ENCODE measurements at places on chromosomes 1 and 21.

GRCh38 chr1:64950284-64950809 lies 16.0 kb downstream of the JAK1 start:
- DNase-seq: no peak

DNA sequence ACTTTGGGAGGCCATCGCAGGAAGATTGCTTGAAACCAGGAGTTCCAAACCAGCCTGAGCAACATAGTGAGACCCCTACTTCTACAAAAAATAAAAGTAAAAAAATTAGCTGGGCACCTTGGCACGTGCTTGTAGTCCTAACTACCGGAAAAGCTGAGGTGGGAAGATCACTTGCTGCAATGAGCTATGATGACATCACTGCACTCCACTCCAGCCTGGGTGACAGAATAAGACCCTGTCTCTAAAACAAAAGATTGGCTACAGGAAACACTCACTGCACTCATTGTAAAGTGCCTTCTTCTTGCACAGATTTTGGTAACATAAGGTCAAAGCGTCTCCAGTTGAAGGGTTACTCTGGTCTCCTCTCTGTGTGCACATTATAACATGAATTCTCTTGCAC lies 305.7 kb downstream of the TM2D1 start:
- DNase-seq: no peak

- no peak for DNase-seq
These were observed 31.8 kb upstream of the CDC14A start for GRCh38 chr1:100320311-100321099.

GRCh38 chr1:68459796-68460195 lies 10.0 kb upstream of the RPE65 start:
- DNase-seq: no peak

DNA sequence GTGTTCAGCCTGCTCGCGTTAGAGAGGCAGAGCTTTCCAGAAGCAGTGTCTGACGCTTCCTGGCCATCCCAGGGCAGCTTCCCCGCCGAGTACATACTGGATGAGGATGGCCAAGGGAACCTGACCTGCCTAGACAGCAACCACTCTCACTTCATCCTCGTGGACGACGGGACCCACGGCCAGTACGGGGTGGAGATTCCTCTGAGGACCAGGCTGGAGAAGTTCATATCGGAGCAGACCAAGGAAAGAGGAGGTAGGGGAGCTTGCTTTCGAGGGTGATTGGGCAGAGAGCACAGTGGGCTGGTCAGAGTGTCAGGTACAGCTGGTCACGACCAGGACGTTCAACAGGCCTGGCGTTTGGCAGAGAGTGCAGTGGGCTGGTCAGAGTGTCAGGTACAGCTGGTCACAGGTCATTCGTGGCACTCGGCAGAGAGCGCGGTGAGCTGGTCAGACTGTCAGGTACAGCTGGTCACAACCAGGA lies 22.4 kb downstream of the TRPM2 start:
- DNase-seq: no peak

DNA sequence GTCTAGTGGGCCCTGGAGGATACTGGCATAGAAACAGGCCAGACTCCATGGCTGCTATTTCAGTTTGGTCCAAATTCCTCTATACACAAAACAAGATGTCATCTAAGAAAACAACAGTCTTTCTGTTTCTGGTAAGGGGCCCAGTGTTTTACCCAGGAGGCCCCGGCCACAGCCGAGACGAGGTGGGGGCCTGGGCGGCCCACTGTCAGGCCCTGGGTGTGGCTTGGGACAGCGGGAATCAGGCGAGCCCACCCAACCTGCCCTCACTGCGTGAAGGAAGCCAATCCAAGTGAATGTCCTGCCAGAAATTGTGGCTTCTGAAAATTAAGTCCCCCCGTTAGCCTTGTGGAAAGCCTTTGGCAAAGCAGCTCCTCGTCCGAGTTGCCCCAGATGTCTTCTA lies 31.2 kb upstream of the GPR153 start:
- no peak for DNase-seq

- DNase-seq: peak; percentile 23
These were observed 3.1 kb downstream of the SMIM1 start for GRCh38 chr1:3775490-3776230.

- no peak for DNase-seq
These were observed 46.1 kb upstream of the RBM34 start for GRCh38 chr1:235207209-235207565.

DNA sequence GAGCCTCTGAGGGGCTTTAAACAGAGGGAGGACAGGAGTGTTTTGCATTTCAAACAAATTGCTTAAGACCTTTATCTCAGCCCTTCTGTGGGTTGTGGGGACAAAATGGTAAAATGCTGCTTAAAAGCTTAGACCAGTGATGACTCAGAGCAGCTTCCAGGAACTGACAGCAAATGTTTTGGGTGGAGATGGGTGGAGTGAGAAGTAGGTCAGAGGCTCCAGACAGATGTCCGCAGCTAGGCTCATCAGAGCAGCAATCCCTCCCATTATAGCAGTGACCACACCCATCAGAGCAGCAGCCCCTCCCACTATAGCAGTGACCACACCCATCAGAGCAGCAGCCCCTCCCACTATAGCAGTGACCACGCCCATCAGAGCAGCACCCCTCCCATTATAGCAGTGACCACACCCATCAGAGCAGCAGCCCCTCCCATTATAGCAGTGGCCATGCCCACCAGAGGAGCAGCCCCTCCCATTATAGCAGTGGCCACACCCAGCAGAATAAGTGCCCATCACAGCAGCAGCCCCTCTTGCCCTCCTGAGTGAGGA lies 532.2 kb downstream of the MATN1 start:
- peak; percentile 46 for DNase-seq

DNA sequence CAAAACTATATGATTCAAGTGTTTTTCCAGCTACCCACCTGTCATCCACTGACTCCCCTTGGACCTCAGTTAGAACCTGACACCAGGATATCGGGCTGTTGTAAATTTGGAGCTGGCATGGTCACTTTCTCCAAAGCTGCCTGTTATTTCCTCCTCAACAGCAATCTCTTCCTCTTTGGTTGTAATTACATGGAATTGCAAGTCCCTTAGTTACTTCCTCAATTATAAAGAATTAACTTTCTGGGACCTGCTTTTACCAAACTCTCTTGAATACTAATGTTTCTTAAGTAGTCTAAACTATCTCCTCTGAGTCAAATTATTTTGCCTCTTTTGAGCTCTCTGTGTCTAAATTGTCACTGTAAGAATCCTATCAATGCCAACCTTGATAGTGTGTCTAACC lies 150.3 kb upstream of the SGIP1 start:
- DNase-seq: no peak

DNA sequence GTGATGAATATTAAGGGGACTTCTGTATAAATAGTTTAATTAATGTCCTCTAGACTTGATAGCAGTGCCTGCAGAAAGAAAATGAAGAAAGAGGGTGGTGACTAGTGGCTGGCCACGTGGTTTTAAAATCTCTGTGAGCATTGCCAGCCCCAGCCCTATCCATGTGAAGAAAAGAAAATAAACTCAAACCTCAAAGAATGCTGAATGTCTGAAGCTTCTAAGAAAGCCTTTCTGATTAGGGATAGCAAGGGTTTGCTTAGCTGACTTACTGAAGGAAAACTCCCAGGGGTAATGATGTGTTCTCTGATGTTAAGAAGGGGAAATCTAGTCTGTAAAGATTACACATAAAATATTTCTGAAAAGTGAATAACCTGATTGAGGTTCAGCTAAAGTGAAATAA lies 31.8 kb downstream of the ADGRL2 start:
- peak; percentile 87 for DNase-seq

DNA sequence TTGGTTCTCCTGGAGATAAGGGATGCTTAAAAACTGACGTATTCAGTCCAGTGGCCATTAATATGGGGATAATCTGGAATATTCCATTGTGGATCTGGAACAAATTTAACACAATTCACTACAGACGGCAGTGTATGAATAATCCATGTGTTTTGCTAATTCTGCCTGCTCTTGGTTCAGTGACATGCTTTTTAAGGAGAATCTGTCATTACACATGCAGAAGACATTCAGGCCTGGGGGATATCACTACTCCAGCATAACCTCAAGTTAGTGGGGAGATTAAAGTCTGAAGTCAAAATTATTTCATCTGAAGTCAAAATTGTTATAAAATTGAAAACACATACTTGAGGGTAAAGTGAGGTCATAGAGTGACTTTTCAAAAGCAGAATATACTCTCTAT lies 789.3 kb downstream of the USP25 start:
- DNase-seq: peak; percentile 27

- peak; percentile 82 for DNase-seq
These were observed 34.0 kb downstream of the MACF1 start for GRCh38 chr1:39238476-39238875.

- DNase-seq: peak; percentile 54
These were observed 14.0 kb downstream of the NES start for GRCh38 chr1:156663178-156663577.

- no peak for DNase-seq
These were observed 17.0 kb upstream of the ALDH4A1 start for GRCh38 chr1:18919197-18919905.

DNA sequence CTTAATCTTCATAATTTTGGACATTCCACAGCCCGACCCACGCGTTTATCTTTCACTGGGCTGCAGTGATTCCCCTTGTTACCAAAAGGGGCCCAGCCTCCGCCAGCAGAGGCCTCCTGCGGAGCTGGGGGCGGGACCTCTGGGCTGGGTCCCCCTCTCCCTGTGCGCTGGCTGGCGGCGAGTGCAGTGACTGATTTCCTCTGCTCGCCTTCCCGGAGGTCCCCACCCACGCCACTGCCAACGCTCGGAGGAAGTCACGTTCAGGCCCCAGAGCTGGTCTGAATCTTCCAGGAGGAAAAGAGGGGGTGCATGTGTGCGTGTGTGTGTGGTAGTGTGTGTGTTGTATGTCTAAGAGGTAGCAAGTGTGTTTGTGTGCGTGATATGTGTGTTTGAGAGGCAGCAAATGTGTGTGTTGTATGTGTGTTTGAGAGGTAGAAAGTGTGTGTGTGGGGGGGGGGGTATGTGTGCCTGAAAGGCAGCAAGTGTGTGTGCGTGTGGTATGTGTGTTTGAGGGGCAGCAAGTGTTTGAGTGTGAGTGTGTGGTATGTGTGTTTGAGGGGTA lies 35.0 kb upstream of the JAK1 start:
- DNase-seq: peak; percentile 78

DNA sequence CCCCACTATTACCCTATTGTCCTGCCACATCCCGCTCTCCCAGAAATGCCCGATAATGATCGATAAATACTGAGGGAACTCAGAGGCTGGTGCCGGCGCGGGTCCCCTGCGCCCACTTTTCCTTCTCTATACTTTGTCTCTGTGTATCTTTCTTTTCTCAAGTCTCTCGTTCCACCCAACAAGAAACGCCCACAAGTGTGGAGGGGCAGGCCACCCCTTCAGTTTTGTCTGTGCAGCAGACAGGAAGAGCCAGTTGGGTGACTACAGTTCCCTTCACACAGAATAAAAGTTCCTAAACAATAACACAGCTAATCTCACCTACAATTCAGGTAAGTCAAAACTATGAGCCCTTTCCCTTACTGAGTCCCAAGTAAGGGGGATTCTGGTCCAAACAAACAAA lies 423.7 kb downstream of the SMYD3 start:
- DNase-seq: no peak

- no peak for DNase-seq
These were observed 89.8 kb downstream of the KIF14 start for GRCh38 chr1:200530623-200531261.

DNA sequence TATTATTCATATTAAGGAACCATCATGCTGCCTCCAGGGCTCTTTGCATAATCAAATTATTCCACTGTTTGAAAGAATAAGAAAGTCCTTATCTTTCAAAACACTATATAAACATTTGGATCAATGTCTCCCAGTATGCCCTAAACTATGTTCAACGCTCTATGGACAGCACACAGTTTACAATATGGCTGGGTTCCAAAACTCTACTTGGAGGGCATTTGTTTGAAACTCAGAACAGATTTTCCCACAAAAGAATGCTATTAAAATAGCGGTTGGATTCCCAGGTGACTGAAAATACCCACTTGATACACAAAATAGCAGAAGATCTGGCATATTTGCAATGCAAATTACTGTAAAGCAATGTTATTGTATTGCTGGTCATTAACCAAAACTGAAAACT lies 3.2 kb downstream of the HAO2 start:
- DNase-seq: no peak

DNA sequence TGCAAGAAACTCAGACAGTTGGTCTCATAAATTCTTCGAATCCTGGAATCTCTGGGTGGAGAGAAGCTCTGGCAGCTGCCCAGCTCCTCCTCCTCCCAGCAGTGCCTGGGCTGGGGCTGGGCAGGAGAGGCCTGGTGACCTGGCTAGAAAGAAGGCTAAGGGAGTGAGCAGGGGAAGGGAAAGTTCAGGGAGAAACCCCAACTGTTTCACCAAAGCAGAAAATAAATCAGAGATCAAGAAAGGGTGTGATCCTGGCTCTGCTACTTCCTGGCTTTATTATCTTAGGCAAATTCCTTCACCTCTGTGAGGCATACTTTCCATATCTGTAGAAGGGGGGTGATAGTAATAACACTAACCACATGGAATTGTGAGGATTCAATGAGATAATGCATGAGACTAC lies 8.8 kb upstream of the COL16A1 start:
- peak; percentile 93 for DNase-seq

DNA sequence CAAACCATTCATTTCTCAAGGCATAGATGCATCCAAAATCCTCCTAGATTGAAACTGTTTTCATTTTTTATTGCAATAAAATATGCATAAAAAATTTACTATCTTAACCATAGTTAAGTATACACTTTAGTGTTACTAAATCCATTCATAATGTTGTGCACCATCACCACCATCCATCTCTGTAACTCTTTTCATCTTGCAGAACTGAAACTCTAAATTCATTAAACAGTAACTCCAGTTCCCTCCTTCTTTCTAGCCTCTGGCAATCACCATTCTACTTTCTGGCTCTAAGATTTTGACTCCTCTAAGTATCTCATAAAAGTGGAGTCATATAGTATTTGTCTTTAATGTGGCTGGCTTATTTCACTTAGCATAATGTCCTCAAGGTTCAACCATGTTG lies 236.8 kb downstream of the SMYD3 start:
- no peak for DNase-seq

DNA sequence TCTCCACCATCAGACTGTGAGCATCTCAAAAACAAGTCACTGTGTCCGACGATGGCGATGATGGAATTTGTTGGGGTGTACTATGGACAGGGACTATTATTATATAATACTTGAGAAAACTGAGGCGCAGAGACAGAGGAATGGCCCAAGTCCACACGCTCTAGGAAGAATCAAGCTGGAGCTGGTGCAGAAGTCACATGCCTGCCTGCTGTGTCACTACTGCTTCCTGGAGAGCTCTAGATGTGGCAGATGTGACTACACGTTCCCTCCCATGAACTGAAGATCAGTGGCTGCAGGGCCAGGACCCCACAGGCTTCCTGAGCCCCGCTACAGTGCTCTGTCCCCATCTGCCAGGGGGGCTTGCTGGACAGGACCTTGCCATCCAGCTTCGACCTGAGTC lies 56.9 kb downstream of the TRABD2B start:
- peak; percentile 57 for DNase-seq

GRCh38 chr1:162906485-162906884 lies 45.5 kb upstream of the CCDC190 start:
- no peak for DNase-seq

DNA sequence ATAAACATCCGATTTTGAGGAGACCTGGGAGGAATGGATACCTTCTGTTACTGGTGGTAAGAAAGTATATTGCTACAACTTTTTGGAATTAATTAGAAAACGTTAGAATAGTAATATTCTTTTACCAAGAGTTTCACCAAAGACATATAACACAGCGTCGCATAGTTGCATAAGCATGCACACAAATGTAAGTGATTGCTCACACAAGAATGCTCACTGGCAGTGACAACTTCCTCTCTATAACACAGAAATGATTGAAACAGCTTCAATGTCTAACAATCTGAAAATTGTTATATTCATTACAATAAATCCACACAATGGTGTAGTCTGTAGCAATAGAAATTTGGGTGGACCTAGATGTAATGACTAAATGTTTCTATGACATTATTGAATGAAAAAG lies 998.6 kb downstream of the TTLL7 start:
- DNase-seq: peak; percentile 43

Data from fibroblast of skin of right quadriceps (primary cell).